ENCODE measurements at places on chromosomes 1 and 21. TPM values are rescaled to one million over a fixed set of nuclear protein-coding genes. Genes with fewer than 3 reads are reported as not detected.

GRCh38 chr1:78668427-78668826 lies 18.8 kb downstream of the IFI44 start:
- DNase-seq: no peak

DNA sequence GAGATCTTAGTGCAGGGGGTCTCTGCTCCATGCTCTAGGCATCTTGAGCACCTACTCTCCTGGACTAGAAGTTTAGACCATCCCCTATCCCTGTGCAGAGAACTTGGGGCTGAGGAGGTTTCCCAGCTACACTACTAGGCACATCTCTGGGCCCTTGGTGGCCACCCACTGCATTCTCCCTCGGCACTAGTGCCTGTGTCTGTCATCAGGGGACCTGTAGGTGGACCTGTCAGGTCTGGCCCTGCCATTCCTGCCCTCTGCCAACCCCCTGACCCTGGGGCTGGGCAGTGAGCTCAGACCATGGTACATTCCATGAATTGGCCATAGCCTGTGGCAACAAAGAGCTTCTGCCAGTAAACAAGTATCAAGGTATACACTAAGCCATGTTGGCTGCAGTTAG lies 269.1 kb downstream of the AKT3 start:
- DNase-seq: no peak

The LRRN2 gene
- not detected for polyA plus RNA-seq

The NID1 gene
- polyA plus RNA-seq: 152 TPM
